NCI-H187 treated with DMSO at 0.1 percent for 48 hours (cell line): ENCODE measurements at places on chromosomes 2 and 18.

DNA sequence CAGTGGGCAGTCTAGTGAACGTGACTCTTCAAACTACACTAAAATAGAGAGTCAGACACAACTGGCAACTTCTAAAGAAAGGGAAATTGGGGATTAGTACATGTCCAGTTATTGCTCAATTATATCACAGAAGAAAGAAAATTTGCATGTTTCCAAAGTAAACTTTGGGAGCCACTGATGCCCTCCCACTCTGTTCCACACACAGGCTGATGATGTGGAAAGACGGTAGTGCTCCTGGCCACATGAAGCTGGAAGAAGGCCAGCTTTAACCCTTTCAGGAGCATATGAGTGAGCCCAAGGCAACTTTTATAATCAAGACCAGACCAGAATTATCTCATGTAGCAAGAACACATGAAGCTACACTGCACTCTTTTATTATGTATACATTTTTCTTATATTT, 141.0 kb downstream of the NR4A2 start:
- DNase-seq, result no peak

GRCh38 chr2:158181171-158181570, 79.5 kb downstream of the UPP2 start:
- DNase-seq, result no peak

GRCh38 chr18:2981212-2981728, 31.7 kb downstream of the LPIN2 start:
- no peak for DNase-seq

GRCh38 chr2:241865416-241865956, 4.0 kb upstream of the RTP5 start:
- DNase-seq, result no peak

DNA sequence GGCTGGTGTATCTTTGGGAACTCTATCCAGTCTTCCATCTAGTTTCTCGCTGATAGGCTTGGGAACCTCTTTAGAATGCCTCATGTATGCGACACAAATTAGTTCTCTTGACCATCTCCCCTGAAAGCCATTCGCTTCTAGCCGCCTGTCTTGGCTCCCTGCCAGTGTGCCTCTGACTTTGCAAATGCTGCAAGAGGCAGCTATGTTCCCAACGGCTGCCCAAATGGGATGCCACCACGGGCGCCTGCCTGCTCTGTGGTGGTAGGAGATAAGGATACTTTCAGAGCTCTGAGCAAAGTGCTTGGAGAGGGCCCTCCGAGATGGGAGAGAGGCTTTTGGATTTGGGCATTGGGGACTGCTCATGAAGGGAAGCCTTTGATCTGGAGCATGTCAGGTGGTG, 77.7 kb upstream of the IGFBP5 start:
- DNase-seq, result no peak

- DNase-seq, result no peak
These were observed 1.0 kb downstream of the CHST10 start for GRCh38 chr2:100416397-100416934.

DNA sequence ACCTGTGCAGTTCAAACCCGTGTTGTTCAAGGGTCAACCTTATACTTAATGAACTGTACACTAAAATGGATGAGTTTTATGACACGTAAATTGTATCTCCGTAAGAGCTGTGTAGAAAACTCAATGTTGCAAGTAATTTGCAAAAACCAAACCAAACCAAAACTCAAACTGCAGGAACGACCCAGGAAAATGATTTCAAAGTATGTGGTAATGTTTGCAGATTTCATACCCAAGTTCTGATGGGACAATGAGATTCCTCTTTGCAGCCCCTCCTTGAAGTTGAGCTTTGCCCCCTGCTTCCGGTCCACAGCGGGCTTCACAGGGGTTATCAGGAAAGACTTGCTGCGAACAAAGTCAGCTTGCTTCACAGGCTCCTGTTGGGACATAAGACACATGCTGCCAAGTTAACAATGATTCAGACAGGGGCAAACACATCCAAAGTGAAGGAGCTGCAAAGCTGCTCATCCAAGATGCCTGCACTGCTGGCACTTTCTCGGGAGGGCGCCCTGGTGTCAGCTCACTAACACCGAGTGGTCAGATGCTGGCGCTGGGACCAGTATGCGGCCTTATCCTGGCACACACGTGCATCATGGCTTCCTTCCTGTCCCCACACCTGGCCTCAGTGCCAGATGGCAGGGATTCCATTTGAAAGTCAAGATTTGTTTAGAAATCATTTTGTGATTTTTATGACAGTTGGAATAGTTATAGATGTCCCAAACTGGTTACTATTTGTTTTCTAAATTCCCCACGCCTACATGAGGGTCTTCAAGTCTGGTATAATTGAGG, 65.2 kb upstream of the MGAT4A start:
- no peak for DNase-seq

DNA sequence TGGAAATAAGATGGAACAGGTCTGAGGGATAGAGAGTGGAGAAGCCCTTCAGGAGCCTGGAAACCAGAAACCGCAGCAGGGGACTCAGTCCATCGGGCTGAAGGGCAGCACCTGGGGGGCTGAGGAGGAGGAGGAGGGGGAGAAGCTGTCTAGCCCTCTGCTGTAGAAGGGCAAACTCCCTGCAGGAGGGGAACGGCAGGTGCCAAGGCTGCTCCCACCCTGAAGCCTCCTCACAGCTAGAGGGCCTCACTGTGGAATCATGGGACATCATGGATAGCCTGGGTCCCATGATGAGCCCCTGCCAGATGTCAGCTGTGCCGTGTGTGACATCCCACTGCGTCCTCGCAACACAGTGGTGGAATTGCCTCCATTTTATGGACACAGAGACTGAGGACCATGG, 435 bp downstream of the MYO7B start:
- no peak for DNase-seq

DNA sequence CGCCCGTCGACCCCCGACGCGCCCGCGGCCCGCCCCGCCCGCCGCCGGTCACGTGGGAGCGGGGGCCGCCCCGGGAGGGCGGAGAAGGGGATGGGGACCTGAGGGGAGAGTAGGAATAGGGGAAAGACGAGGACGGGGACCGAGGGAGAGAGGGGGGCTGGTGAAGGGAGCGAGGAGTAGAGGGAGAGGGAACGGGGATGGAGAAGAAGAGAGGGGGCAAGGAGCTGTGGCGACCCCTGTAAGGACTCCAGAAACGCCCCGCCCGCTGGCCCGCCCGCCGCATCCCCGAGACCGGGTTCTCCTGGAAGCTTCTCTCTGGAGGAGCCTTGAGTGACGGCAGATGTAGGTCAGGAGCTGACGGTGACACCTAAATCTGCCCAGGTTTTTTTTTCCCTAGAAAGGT, 615 bp downstream of the ADNP2 start:
- no peak for DNase-seq

DNA sequence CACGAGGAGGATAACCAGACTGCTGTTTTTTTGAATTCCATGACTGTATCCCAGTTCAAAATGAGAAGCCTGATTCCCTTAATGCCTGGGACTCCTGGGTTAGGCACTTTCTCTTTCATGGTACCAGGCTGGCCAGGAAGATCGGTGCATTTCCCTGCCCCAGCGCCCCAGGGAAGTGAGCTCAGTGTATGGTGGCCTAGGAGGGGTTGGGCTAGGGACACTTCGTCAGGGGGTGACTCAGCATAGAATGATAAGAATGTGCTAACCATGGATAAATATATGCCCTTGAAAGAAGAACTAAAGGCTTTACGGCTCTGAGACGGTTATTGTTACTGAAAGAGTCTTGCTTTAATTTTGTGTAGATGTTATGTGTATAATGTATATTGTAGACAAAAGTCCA, 27.5 kb upstream of the FAM237A start:
- no peak for DNase-seq

GRCh38 chr2:223199531-223200515, 147.8 kb downstream of the KCNE4 start:
- no peak for DNase-seq

- DNase-seq, result no peak
These were observed 47.2 kb downstream of the RAD51AP2 start for GRCh38 chr2:17470855-17471641.
